ENCODE measurements at places on chromosomes 1 and 21. TPM values are rescaled to one million over a fixed set of nuclear protein-coding genes. Genes with fewer than 3 reads are reported as not detected.
A peak's percentile ranks its signal among the peaks of the same experiment; 100 is the strongest.

The PTAFR gene
- 5.2 TPM for total RNA-seq

The GPR157 gene
- 7.4 TPM for total RNA-seq

The HAO2 gene
- total RNA-seq, result 33.9 TPM

The LYPD8 gene
- not detected for total RNA-seq

The PLA2G2F gene
- total RNA-seq, result not detected

The IRF6 gene
- total RNA-seq, result 27.3 TPM

The HSD3B2 gene
- total RNA-seq, result not detected

The ST6GALNAC3 gene
- 2.4 TPM for total RNA-seq

The CHODL gene
- not detected for total RNA-seq

The KIF14 gene
- 0.40 TPM for total RNA-seq

The SNRPE gene
- total RNA-seq, result 46.2 TPM

The CD1D gene
- 7.7 TPM for total RNA-seq

The SMPDL3B gene
- total RNA-seq, result 0.18 TPM

- no peak for DNase-seq
These were observed 2.2 kb downstream of the PHC2 start for GRCh38 chr1:33428661-33429060.

GRCh38 chr1:236534151-236534651, 10.4 kb downstream of the LGALS8 start:
- DNase-seq, result no peak

DNA sequence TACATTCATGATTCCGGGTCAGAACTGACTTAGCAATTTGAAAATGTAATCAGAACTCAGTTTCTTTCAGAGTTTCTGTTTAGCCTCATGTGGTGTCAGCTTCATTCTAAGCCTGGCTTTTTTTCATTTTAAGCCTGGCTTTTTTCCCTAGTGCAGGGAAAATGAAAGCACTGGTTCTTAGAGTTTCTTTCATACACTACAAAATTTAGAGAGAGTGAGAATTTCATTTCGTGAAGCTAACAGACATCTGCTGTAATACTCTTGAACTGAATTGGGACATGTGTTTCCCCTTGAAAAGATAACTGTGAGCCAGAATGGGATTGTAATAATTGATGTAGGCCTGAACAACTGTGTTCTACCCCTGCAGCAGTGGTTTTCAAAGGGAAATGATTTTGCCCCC, 95.3 kb upstream of the KIAA0040 start:
- DNase-seq, result no peak

GRCh38 chr1:71656902-71657301, 576.1 kb upstream of the ZRANB2 start:
- DNase-seq, result no peak

DNA sequence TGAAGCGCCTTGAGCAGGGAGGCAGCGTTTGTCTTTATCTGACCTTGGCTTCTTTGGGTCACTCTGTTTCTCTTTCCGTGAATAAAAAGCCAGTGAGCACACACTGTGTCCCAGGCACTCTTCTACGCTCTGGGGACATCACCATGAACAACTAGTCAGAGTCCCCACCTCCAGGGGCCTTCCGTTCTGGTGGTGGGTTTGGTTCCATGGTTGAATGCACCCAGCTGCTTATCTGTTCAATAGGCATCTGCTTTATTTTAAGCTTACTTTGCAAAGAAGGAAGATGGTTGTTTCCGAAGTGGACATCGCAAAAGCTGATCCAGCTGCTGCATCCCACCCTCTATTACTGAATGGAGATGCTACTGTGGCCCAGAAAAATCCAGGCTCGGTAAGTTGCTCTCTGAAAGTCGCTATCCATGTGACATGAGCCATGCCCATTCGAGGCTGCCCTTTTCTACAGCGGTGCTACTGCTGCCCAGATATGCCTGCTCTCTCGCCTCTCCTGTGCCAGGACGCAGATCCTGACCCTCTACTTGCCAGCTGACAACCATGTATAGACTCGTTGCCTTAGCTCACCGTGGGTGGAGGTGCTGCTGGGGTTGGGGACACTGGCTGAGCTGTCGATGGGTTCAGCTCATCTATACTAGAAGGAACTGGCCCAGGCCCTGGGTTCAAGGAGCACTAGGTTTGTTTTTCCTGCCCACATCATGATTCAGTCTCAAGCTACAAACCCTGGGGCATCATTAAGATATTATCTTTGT, 5.9 kb downstream of the MX1 start:
- DNase-seq, result no peak

DNA sequence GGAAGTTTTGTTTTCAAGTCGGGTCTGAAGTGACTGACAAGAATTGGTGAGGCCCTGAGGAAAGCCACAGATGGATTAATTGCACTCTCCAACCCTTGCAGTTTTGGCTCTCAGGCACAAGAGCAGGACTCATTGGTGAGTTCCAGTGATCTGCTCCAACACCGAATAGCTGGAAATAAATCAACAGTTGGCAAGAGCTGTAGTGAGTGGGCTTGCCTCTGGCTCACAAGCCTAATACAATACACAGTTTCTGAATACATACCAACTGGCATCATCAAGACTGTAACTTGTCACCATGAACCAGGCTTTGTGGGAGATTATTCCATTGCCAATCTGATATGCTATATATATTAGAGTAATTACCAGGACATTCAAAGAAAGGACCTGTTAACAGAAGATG, 131.6 kb downstream of the GRIK1 start:
- no peak for DNase-seq

DNA sequence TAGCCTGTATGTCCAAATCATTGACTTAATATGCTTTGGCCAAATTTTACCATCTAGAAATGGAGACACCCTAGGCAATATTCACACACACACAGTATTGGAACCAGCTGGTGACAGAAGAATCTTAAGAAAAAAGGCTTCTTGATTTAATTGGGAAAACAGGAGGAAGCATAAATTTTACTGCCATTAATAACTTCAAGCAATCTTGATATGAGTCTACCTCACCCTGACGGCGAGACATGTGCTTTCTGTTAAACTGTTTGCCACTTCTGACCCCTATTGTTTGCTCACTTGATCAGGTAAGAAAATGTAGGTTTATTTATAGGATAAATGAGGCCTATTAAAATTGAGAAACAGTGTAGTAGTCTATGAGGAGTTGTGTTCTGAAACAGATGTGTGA, 73.2 kb downstream of the KIFAP3 start:
- DNase-seq, result no peak

DNA sequence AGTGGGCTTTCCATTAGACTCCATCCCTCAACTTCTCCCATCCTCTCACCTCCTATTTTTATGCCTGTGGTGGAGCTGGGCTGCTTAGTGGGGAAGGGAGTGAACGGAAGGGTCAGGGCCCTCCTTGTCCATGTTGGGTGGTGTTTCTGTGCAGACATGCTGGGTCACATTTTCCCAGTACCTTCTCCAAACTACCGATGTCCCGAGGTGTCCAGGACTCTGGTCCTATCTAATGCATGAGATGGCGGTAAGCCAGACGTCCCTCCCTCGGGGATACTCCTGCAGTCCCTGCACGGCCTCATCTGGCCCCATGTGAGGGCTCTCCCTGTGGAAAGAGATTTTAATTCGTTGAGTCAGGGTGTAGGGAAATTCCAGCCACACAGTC, 61.0 kb downstream of the OBSCN start:
- DNase-seq, result no peak

- DNase-seq, result no peak
These were observed 91.6 kb upstream of the SAMD11 start for GRCh38 chr1:832136-832535.

- DNase-seq, result no peak
These were observed 184.6 kb downstream of the LMO4 start for GRCh38 chr1:87513255-87513654.

DNA sequence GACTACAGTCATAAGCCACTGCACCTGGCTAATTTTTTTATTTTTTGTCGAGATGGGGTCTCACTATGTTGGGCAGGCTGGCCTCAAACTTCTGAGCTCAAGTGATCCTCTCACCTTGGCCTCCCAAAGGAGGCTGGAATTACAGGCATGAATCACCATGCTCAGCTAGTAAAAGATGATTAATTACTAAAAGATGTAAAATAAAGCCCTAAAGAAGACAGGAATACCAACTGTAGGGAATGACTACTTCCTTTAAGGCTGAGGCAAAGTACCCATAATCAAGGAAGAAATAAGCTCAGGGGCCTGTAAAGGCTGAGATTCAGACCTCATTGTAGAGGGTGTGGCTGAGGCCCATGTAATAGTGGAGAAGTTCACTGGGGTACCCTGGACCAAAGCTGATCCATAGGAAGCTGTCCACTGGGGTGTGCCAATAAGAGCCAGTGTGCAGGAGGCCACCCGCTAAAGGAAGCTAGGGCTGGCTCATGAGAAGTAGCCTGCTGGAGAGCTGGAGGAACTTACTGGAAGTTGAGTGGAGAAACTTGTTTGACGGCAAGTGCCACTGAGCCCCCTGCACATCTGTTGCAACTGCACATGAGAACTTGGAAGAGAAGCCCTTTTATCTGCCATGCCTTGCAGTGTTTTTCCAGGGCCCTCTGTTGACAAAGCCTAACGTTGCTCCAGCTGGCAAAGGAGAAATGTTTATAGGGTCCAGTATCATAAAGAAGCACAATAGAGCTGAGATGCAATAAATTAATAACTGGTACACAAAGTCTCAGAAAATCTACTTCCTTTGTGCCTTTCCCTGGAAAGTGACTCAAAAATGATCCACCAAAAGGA, 17.8 kb upstream of the SERTAD4 start:
- DNase-seq, result no peak

GRCh38 chr1:65918564-65918963, 125.9 kb downstream of the PDE4B start:
- no peak for DNase-seq

DNA sequence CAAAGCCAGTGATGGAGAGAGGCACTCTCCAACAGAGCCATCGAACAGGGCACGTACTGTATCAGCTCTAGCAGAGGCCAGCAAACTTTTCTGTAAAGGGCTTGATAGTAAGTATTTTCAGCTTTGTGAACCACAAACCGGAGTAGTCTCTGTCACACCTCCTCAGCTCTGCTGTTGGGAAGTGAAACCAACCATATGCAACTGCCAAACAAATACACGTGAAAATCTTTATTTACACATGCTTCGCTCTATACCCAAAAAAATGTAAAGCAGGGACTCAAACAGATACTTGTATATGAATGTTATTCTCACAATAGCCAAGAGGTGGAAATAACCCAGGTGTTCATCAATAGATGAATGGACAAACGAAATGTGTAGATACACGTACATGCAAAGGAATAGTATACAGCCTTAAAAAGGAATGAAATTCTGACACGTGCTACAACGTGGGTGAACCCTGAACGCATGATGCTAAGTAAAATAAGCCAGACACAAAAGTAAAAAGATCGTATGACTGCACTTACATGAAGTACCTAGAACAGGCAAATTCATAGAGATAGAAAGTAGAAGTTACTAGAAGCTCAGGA, 39.0 kb downstream of the SETD4 start:
- DNase-seq, result no peak

GRCh38 chr1:66335859-66336640, 197.9 kb upstream of the SGIP1 start:
- DNase-seq, result peak; percentile 70

GRCh38 chr1:246114369-246114768, 392.7 kb downstream of the SMYD3 start:
- no peak for DNase-seq

GRCh38 chr1:211732293-211732980, 57.0 kb upstream of the NEK2 start:
- no peak for DNase-seq

DNA sequence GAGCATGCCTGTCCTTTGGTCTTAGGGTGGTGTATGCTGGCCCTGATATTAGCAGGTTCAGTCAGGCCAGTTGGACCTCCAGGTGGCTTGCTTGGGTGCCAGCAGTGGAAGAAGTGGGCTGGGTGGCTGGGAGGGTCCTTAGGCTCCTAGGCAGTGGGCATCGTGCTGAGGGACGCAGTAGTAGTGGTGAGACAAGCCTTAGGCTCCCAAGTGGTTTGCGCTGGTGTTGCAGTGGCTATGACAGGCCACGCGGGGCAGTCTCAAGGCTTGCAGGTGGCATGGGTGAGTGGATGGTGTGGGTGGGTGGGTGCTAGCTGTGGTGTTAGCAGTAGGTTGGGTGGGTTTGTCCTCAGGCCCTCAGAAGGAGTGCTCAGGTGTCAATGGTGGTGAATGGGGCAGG, 162.3 kb downstream of the FMN2 start:
- DNase-seq, result no peak

DNA sequence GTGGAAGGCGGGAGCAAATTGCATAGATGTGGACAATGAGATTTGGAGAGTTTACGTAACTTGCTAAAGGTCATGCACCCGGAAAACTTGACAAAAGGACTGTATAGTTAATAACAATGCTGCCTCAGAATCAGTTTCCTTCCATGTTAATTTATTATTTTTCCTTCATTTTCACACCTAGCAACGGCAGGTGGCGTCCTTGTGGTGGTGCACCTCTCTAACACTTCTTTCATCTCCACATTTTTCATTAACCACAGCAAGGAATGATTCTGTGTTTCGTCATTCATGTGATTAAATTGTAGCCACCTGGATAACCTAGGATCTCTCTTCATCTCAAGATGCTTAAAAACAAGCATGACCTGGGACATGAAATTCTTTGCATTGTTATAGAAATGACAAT, 2133.0 kb downstream of the NCAM2 start:
- no peak for DNase-seq

DNA sequence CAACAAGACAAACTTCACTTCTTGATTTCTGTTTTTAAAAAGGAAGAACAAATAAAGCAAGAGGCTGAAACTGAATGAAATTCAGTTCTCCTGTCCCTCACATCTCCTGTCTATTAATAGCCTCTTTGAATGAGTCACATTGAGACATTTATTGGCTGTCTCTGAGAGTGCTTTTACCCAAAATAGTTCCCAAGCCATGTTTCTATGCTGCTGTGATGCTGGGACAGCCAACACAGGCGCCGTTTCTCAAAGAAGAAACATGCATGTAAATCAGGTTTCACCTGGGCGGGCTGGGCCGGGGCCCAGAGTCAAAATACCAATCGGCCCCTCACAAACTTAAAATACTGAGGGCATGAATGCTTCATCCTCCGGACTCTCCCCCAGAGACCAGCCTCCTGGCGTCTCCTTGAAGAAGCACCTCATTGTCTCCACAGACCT, 105.2 kb downstream of the EDEM3 start:
- DNase-seq, result no peak

- DNase-seq, result no peak
These were observed 53.1 kb upstream of the GPR25 start for GRCh38 chr1:200819726-200820125.

DNA sequence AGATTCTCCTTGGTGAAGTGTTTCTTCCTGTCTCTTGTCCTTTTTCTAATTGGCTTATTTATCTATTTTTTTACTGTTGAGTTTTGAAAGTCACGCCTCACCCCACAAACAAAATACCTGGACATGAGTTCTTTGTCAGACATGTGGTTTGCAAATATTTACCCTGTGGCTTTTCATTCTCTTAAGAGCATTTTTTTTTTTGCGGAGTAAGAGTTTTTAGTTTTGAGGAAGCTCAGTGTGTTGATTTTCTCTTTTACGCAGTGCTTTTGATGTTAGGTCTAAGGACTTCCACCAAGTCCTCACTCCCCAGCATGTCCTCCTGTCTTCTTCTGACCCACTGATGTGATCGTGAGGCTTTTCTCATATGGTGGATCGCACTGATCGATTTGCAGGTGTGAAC, 7.6 kb downstream of the DFFB start:
- no peak for DNase-seq

DNA sequence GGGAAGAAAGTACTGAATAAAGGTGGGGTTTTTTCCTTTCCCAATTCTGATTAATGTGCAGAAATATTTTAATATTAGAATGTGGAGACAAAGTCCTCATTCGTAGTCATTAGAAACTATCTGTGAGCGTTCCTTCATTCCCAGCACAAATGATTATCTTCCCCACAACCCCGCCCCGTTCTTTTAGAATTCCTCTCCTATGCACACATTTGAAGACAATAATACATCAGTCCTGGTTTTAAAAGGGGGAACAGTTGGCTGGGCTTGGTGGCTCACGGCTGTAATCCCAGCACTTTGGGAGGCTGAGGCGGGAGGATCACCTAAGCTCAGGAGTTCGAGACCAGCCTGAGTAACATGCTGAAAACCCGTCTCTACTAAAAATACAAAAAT, 876 bp downstream of the ALDH9A1 start:
- no peak for DNase-seq
